ENCODE measurements at places on chromosomes 1 and 21.

DNA sequence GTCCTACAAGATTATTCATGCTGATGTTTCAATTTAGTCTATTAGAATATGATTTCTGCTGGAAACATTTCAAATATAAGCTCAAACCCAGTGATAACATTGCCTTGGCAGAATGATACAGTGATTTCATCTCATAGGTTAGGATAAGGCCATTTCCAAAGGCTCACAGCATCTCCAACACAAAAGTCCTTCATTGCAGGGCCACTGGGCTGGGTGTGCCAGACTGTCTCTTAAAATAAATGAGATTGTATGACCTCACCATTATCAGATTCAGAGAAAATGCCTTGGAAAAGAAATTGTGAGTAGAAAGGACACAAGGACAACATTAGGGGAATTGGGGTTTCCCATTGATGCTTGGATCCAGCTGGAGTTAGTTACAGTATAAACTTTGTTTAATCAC, 30.4 kb downstream of the NGF start:
- H3K4me1 ChIP-seq: no peaks in the 10 kb centered on the region
- H3K4me3 ChIP-seq: no peak overlapping the region
- H3K36me3 ChIP-seq: no peaks in the 10 kb centered on the region
- H3K27ac ChIP-seq: no peak overlapping the region
- H3K27me3 ChIP-seq: peaks cover 24% of the 10 kb centered on the region
- no peak for DNase-seq

DNA sequence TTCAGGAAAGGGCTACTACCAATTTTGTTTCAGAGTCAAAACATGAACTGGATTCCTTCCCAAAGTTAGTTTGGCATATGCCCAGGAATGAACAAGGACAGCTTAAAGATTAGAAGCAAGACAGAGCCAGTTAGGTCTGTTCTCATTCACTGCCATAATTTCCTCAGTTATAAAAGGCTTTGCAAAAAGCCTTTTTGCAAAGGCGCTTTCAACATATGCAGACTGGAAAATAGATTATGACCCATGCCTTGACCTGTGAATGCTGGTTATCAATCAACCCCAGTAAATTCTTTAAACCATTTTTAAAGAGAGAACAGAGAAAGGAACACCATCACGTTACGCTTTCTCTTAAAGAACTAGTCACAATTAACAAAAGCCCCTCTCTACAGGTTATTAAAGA, 1.7 kb upstream of the FRRS1 start:
- DNase-seq: no peak
- no peak overlapping the region for H3K27ac ChIP-seq
- H3K4me1 ChIP-seq: peaks cover 11% of the 10 kb centered on the region

DNA sequence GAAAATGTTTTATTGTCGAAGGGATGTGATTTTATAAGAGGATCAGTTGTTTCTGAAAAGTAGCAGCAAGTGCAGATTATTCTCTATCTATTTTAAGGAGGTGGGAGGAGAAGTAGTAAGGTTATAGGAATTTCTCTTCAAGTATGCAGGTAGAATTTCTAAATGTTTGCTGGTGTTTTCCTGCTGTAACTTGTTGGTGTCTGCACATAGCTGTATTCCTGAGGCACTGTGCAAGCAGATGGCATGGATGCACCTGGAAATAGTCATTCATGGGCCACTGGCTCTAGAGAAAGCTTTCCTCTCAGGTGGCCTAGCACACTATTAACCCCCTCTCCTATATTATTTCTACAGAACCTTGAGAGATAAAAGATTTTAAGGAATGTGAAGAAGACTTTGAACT, 30.3 kb upstream of the PODN start:
- no peaks in the 10 kb centered on the region for H3K27me3 ChIP-seq
- H3K4me3 ChIP-seq: no peak overlapping the region
- no peak overlapping the region for H3K27ac ChIP-seq
- DNase-seq: no peak

DNA sequence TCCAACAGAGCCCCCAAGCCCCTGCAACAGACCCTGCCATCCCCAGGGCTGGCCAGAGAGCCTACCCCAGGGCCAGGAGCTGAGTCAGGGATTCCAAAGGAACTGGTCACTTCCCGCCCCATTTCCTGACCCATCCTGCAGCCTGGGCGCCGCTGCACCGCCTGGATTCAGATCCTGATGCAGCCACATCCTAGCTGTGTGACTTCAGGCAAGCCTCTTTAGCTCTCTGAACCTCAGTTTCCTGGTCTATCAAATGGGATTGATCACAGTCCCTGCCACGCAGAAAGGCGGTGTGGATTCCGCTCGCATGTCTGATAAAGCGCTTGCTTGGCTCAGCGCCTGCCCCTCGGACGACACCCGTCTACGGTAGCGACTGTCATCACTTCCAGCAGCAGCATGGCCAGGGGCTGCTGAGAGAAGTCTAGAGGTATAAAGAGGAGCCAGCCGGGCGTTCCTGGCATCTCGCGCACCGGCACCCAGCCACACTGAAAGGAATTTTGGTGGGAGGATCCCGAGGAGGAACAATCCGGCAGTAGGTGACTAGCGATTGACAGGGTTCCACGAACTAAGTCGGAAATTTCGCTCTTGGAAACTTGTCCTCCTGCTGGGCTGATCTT, 10.1 kb downstream of the EPHA2 start:
- H3K4me1 ChIP-seq: peaks cover 14% of the 10 kb centered on the region
- H3K36me3 ChIP-seq: no peaks in the 10 kb centered on the region
- H3K4me3 ChIP-seq: no peak overlapping the region
- no peak for DNase-seq

DNA sequence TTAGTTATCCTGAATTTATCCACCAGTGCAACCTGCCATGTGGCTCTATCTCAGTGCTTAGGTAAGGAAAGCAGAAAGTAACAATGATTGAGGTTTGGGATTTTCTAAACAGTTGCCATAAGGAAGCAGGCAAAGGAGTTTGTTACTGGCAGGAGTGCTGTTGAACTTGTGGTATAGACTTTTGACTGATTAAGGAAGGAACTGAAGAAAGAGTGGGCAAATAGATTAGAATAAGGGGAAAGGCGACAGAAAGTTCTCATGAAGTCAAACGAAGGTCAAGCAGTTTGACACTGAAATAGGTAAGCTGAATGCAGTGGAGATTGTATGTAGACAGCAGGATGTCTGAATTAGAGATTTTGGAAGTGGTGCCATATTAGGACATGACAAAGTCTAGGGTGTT, 24.2 kb upstream of the CR2 start:
- DNase-seq: no peak
- H3K4me1 ChIP-seq: no peaks in the 10 kb centered on the region
- no peak overlapping the region for H3K27ac ChIP-seq
- H3K4me3 ChIP-seq: no peak overlapping the region
- H3K27me3 ChIP-seq: peaks cover 9% of the 10 kb centered on the region

GRCh38 chr1:172287208-172287607, 133.3 kb upstream of the C1orf105 start:
- H3K4me3 ChIP-seq: no peak overlapping the region
- peaks cover 1% of the 10 kb centered on the region for H3K4me1 ChIP-seq
- DNase-seq: no peak
- H3K27me3 ChIP-seq: no peaks in the 10 kb centered on the region
- no peaks in the 10 kb centered on the region for H3K36me3 ChIP-seq

- no peak overlapping the region for H3K27ac ChIP-seq
- no peak overlapping the region for H3K4me3 ChIP-seq
- DNase-seq: peak; percentile 27
Observed at GRCh38 chr1:109792056-109792831, 28.5 kb upstream of the EPS8L3 start.
